ENCODE measurements at places on chromosomes 6 and 20.

GRCh38 chr6:168373389-168373788 is 53.8 kb upstream of the DACT2 start:
- DNase-seq = no peak

DNA sequence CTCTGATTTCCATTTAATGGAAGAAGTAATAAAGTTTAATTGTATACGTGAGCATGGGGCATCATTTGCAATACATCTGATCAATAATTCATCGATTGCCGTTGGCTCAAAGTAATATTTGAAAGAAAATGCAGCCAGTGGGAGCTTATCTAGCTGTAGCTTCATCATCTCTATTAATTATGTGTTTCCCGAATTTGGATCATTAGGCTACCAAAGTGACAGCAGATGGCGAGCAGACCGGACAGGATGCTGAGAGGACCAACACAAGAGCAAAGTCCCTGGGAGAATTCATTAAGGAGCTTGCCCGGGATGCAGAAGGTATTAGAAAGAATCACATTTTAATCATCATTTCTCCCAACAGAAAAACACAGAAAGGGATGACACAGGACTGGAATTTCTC is 327.1 kb downstream of the ARHGAP18 start:
- DNase-seq = no peak

DNA sequence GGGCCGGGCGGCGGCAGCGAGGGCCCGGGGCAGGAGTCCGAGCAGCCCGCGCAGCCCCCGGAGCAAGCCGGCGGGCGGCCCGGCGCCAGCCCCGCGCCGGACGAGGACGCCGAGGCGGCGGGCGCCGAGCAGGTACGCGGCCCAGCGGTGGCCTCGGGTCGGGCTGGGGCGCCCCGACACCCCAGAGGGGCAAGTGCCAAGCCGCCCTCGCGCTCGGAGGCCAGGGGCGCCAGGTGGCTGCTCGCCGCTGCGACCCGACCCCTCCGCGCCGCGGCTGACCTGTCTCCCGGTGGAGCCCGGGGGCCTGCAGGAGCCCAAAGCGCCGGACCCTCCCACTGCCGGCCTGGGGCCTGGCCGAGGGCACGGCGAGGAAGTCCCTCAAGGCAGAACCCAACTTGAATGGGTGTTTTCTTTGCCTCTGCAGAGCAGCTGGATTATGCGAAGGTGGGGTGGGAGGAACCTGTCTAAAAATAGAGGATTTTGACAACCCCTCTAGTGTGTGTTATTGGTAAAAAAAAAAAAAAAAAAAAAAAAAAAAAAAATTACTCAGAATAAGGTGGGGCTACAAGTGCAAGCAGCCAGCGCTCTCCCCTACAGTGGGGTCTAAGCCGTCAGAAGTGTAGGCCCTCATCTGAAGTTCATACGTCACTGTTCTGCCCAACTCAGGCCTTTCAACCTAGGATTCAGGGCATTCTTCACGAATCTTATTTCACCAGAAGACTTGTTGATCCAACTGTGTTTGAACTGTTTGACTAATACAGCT is 609 bp downstream of the OGFRL1 start:
- DNase-seq = no peak

DNA sequence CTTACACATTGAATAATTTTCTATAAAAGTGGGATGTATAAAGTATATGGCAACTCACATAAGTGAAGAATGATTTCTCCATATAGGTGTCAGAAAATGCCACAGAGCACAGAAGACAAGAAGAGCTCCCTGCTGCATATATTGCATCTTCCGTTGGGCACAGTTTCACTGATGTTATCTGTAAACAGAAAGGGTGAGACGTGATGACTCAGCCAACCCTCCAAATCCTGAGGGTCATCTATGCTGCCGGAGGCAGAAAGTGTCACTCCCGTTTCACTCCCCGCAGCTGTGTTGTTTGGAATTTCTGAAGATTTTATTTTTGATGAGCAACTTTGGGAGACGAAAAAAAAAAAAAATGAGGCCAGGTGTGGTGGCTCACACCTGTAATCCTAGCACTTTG is 644.1 kb downstream of the C6orf118 start:
- DNase-seq = no peak

- DNase-seq = no peak
These were observed 49.4 kb downstream of the FUT9 start for GRCh38 chr6:96065213-96065612.

DNA sequence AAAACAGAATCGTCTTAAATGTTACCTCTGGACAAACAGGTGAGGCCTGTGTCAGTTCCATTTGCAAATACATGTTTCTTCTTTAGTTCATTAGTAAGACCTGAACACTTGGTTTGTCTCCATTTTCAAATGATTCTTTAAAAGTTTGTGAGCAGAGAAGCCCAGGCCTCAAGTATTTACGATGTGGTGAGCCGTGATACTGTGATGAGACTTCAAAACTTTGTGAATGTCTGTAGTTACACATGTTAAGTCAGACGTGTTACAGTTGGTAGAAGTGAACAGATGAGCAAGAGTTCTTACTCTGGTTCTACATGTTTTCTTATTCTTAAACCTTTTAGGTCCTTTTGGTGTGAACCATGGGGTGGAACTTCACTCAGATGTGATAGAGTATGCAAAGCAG is 8.5 kb downstream of the PCMTD2 start:
- DNase-seq = no peak
